ENCODE measurements at places on chromosomes 2 and 18. TPM values are rescaled to one million over a fixed set of nuclear protein-coding genes. Genes with fewer than 3 reads are reported as not detected.
A peak's percentile ranks its signal among the peaks of the same experiment; 100 is the strongest.

DNA sequence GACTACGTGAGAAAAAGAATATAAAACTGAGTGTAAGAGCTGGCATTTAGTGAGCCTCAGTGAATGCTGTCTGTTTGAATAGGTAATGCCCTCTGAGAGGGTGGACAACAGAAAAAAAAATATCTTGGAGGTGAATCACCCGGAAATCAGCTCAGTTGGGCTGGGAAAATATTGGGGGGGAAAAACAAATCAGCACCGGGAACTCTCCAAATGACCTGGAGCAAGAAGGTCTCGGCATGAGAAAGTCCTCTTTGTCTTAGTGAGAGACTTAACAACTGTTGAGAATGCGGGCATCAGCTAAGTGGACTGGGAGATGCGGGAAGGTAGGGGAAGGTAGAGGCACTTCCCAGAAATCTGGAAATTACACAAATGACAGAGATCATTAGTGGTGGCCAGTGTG is 109.4 kb upstream of the POU3F3 start:
- no peak for DNase-seq

- DNase-seq = peak; percentile 39
These were observed 84.5 kb upstream of the ODC1 start for GRCh38 chr2:10532638-10533101.

DNA sequence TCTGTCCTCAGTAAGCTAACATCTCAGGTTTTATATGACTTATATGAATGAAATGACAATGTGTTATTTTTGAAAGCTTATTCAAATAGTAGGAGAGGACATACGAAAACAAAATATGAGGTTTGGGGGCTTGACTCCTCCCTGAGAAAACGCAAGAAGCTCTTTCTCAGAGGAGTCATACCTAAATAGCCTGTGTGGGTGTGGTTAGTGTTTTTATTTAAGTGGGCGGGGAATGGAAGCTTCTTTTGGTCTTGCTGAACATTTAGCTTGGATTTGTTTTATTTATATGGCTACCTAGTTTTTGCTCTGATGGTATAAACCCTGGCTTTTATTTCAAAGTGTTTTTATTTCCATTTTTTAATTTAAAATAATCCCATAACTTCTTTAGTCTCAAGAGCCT is 72.1 kb upstream of the DSG1 start:
- DNase-seq = no peak

- peak; percentile 46 for DNase-seq
These were observed 63.2 kb downstream of the ADI1 start for GRCh38 chr2:3456125-3456524.

ABCG5 gene
- total RNA-seq = not detected

- no peak for DNase-seq
These were observed 136.1 kb upstream of the RIOK3 start for GRCh38 chr18:23316988-23317387.

DNA sequence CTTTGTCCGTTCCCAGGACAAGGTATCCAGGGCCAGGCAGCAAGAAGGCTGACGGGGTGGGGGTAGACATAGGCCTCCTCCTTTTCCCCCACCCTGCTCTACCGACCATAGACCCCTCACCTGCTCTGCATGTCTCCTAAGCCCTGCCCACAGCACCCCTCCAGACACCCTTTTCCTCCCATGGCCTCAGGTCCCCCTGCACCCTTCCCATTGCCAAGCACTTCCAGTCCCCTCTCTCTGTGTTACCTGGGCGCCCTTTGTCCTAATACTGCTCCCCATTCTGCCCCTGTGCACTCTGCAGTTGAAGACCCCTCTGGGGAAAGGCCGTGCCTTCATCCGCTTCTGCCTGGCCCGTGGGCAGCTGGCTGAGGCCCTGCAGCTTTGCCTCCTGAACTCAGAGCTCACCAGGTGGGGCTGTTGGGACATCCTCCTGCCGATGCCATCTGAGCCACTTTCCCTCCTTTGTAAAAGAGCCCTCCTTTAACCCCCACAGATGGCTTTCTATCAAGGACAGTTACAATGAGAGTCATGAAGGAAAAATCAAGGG is 3.5 kb downstream of the RUFY4 start:
- no peak for DNase-seq

DNA sequence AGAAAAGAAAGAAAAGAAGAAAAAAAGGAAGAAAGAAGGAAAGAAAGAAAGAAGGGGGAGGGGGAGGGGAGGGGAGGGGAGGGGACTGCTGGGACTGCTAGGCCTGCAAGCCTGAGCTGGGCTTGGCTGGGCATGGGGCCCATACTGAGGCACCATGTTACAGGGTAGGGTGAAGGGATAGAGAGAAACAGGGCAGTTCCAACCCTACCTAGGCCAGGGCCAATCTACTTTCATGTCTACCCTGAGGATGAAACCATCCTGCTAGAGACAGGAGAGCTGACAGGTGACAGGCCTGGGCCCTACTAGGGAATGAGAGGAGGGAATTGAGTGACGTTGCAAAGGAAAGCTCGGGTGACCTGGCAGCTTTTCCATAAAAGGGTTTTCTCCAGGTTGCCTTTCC is 41.7 kb downstream of the TEX44 start:
- no peak for DNase-seq

NEU2 gene
- not detected for total RNA-seq

- DNase-seq = no peak
These were observed 47.8 kb downstream of the TFPI start for GRCh38 chr2:187506416-187506815.

PAIP2B gene
- total RNA-seq = 30.7 TPM

DNA sequence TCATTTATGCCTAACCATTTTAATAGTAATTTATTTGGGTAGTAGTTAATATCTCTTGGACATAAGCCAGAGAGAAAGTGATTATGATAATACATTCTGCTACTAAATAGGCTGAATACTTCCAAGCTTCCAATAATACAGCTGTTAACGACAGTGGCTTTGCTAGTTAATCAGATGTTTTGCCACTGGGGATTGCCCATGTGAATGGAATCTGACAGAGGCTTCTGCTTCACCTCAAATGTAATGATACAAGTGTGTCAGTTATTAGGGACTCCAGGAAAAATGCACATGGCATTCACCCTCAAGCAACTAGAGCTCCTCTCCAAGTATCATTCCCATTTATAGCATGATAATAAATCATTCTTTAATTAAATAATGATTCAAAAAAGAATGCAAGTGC is 185.0 kb upstream of the TMEFF2 start:
- no peak for DNase-seq

- peak; percentile 86 for DNase-seq
These were observed 7.0 kb downstream of the SLC35F6 start for GRCh38 chr2:26770986-26771586.

CD8B2 gene
- not detected for total RNA-seq

DNA sequence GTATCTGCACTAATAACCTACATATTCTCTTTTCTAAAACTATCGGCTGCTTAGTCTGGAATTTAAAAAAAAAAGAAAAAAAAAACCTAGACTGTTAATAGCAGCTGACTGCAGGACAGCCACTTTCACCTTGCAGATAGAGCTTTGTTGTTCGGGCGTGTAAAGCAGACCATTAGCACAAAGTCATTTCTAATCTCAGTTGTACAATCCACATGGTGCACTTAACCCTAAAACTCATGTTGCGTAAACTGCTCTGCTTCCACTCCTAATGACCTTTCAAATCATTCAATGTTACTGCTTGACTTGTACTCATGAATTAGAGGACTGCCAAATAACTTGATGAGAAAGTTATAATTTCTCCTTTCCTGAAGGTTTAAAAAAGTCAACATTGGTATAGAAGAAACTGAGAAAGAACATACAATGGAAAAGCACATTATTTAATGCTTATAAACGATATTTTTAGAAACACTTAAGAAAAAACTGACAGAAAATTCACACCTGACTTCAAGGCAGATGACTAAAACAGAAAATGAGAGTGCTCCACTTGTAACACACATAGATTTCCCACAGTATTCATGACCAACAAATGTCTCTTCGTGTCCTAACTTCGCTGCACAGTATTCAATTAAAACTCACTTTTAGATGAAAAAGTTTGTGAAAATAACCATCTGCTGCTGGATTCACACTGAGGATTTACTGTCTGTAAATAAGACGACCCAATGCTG is 2.6 kb downstream of the CDH2 start:
- DNase-seq = no peak

DNA sequence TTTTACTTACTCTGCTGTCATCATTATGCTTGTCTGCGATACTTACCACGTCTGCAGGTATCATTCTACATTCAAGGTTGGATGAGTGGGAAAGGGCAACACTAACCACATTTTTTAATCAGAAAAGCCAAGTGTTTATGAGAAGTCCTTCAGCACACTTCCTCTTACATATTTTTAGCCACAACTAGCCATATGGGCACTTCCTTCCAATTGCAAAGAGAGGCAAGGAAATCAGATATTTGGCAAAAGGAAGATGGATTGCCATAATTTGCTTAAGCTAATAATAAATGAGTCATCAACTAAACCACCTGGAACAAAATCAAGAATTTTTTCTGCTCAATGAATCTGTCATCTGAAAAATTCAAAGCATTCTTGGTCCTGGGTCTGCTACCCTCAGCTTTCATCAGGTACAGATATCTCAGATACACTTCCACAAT is 16.7 kb upstream of the MRO start:
- no peak for DNase-seq

SCN3A gene
- total RNA-seq = 0.35 TPM

DNA sequence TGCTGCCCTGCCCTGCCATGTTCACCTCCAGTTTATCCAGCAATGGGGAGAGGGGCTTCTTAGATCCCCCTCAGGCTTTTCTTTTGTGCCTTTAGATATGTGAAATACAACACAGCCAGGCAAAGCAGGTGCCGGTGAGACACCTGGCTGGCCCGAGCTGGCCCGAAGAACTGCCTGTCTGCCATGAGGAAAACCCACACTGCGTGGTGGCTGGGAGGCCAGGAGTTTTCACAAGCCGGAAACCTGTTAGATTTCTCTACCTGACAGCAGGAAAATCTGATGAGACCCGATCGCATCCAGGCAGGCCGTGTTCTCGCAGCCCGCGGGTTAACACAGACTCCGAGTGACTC is 5.7 kb upstream of the GAL3ST2 start:
- DNase-seq = no peak

DNA sequence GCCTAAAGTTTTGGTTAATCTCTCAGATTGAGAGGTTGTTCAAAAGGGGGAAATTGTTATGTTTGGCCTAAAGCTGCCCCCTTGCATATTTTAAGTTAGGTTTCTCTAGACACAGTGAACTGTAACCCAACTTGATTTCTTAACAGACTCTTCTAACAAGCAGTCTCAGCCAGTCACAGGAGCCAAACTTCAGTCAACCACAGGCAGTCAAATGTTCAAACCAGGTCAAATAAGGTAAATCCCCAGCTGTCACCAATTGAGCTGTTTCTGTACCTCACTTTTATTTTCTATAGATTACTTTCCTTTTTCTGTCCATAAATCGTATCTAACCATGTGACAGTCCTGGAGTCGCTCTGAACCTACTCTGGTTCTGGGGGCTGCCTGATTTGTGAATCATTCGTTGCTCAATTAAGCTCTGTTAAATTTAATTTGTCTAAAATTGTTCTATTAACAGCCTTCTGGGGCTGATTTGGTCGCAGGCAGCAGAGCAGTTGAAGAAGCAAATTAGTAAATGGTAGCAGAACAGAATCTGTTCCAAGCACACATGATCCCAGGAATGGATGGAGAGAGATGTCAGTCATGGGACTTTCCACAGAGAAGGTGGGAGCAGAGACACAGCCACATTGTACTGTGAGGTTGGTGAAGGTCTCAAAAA is 16.4 kb upstream of the NFU1 start:
- DNase-seq = no peak

DNA sequence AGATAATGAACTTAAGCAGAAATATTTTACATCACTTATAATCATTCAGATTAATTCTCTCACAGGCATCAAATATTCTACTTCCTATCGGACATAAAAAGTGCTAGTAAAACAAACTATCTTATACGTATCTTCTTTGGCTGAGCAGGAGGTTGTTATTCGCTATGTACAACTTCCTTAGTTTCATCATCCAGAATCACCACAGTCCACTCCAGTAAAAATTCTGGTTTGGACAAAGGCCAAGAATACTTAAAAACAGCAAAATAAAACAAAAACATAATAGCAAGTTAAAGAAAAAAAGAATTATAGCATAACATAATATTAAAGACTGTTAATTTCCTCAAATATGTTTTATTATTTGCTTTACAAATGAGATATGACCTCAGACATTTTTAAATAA is 1077.1 kb upstream of the CELF4 start:
- DNase-seq = no peak

COL3A1 gene
- total RNA-seq = 180 TPM

GRCh38 chr2:38592951-38593350 is 9.8 kb downstream of the HNRNPLL start:
- no peak for DNase-seq

DNA sequence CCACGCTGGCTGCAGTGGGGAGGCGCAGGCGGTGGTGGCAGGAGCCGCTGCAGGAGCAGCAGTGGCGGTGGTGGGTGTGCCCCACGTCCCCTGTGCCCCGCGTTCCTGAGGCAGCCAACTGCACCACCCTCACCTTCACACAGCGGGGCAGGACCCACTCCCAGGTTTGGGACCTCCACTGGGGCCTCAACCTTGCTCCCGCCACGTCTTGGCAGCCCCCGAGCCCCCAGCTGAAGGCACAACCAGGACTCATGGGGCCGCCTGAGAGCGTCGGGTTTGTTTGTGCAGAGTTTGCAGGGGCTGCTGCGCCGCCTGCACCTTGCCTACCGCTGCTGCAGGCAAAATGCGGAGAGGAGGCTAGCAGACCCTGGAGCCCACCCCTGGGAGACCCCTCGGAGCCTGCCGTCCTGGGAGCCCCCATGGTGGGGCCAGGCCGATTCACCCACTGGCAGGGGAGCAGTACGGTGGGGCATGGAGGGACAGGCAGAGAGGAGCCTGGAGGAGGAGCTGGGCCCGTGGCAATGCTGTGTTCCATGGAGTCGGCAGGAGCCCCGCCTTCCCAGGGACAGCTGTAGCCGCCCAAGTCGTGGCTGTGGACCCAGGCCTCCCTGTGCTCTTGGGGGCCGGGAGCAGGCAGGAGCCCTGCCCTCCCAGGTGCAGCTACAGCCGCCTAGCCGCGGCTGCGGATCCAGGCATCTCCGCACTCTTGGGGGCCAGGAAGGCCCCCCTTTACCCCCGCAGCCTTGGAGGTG is 14.7 kb upstream of the EML6 start:
- DNase-seq = no peak

- no peak for DNase-seq
These were observed 20.7 kb downstream of the B3GNT2 start for GRCh38 chr2:62216616-62217015.

DNA sequence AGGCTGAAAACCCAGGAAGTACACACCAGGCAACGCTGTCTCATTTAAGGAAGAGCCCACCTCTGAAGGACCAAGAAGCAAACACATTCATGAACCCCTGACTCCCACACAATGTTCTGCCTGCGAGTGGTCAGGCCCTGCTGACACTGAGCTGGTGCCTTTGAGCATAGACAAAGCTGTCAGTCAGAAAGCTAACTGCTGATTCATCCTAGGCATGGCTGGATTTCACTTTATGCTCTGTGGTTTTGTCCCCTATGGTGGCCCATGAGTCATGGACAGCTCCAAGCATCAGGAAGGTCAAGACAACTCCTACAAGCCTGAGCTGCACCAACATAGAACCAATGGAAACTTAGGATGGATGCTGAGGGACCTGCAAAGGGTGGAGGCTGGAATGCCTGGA is 78.9 kb downstream of the UXS1 start:
- no peak for DNase-seq

- DNase-seq = peak; percentile 29
These were observed 126.5 kb downstream of the MAPK4 start for GRCh38 chr18:50686409-50686808.

MC2R gene
- not detected for total RNA-seq
